ENCODE measurements at places on chromosomes 7 and 10.

DNA sequence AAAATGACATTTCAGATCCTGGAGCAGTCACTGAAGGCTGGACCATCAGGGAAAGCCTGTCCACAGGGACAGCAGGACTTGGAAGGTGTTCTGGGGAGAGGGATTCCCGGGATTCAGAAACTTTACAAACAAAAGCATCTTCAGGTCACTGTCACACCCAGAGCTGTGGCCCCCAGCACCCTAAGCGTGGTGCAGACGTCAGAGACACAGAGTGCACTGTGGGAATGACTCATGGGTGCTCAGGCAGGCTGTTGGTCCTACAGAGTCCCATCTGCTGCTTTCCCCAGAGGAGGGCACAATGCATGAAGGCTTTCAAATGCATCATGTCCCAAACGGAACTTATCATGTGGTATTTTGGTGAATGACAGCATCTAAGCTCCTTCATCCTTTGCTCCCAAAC is 13.1 kb upstream of the LRMDA start:
- DNase-seq = no peak

- no peak for DNase-seq
Observed at GRCh38 chr7:81956520-81956919, 186.7 kb upstream of the HGF start.

GRCh38 chr10:75838486-75838885 is 407.1 kb downstream of the LRMDA start:
- no peak for DNase-seq

GRCh38 chr10:130545697-130546096 is 409.5 kb downstream of the GLRX3 start:
- DNase-seq = no peak

DNA sequence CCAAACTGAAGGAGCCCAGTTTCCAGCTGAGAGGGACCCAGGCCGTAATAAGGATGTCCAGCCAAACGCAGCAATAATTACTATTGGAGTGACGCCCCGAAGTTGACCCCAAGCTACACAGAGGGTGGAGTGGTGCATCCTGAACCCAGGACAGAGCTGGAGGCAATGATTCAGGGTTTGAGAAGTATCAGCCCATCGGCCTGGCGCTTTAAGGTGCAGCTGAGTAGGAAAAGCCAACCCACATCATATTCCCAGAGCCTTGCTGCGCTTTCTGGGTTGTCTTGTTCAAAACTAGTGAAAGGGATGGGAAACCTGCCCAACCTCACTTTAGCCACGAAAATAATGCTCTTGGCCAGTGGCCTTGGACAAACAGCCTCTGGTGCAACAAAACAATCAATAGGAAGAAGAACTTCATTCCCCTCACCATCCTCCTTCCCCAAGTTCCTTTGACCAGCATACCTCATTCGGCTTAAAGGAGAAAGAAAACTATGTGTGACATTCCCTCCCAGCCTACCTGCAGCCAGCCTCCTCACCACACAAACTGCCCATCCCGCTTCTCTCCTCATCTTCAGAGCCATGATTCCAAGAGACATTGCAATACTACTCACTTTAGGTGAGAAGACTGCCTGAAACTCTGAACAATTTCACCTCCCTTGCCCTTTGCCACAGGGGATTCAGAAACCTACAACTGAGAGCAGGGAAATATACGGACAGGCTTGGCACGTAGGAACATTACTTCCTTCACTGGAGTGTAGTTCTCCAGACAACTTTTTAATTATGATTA is 217.2 kb upstream of the MKLN1 start:
- no peak for DNase-seq

DNA sequence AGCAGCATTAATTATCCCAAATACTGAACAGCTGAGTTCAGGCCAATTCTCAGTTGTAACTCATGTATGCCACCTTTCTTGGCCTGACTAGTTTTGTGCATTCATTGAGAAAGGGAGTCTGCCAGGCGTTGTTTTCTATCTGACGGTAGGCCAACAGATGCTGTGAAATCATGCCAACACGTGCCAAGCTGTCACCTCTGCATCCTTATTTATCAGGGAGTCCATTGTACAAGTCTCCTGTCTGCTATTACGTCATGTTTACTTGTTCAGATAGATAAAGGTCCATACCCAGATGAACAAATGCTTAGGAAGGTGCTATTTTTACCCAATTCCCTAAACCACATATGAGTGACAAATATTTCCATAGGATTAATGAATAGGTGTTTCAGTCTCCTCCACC is 127.2 kb upstream of the CDK6 start:
- no peak for DNase-seq

GRCh38 chr7:140247559-140247958 is 70.8 kb upstream of the KDM7A start:
- no peak for DNase-seq

Data from left renal pelvis (tissue), 4 donors.